GM23248 (cell line): ENCODE measurements at places on chromosomes 12 and 14. TPM values are rescaled to one million over a fixed set of nuclear protein-coding genes. Genes with fewer than 3 reads are reported as not detected.

- no peak overlapping the region for H3K4me3 ChIP-seq
- no peaks in the 10 kb centered on the region for H3K27me3 ChIP-seq
- no peaks in the 10 kb centered on the region for H3K36me3 ChIP-seq
- no peak overlapping the region for H3K27ac ChIP-seq
Measured at GRCh38 chr12:72888693-72889092, 616.5 kb downstream of the TRHDE start.

The KLRC2 gene
- not detected in 2 replicates for total RNA-seq

- H3K36me3 ChIP-seq: no peaks in the 10 kb centered on the region
- no peak for DNase-seq
- no peak overlapping the region for H3K27ac ChIP-seq
- H3K4me3 ChIP-seq: no peak overlapping the region
Measured at GRCh38 chr14:88348546-88348945, 25.5 kb upstream of the KCNK10 start.

The PMCH gene
- not detected in 2 replicates for total RNA-seq
